D721Med (cell line): ENCODE measurements at places on chromosomes 3 and 15.
A peak's percentile ranks its signal among the peaks of the same experiment; 100 is the strongest.

GRCh38 chr3:21794291-21794690 is 43.3 kb upstream of the ZNF385D start:
- DNase-seq = no peak

- DNase-seq = no peak
Observed at GRCh38 chr15:59738676-59739075, 49.6 kb upstream of the BNIP2 start.

GRCh38 chr3:70281663-70282062 is 30.8 kb downstream of the MDFIC2 start:
- DNase-seq = no peak

DNA sequence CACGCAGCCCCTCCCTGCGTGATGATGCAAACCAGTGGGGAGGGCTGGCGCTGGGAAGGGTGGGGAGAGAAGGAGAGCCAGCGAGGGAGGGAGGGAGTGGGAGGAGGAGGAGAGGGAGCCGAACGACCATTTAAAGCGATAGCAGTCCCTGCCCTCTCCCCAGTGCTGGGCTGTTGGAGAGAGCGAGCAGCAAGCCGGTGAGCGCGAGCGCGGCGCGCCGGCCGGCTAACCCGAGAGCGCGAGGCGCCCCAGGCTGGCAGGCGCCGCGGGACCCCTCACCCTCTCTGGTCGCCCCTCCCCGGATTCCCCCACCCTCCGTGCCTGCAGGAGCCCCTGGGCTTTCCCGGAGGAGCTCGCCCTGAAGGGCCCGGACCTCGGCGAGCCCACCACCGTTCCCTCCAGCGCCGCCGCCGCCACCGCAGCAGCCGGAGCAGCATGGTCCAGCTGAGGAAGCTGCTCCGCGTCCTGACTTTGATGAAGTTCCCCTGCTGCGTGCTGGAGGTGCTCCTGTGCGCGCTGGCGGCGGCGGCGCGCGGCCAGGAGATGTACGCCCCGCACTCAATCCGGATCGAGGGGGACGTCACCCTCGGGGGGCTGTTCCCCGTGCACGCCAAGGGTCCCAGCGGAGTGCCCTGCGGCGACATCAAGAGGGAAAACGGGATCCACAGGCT is at the start of gene GRM7:
TSS of gene GRM7 (plus strand) at position 162 of the 671 bp plus-strand sequence.
- DNase-seq = peak; percentile 31

DNA sequence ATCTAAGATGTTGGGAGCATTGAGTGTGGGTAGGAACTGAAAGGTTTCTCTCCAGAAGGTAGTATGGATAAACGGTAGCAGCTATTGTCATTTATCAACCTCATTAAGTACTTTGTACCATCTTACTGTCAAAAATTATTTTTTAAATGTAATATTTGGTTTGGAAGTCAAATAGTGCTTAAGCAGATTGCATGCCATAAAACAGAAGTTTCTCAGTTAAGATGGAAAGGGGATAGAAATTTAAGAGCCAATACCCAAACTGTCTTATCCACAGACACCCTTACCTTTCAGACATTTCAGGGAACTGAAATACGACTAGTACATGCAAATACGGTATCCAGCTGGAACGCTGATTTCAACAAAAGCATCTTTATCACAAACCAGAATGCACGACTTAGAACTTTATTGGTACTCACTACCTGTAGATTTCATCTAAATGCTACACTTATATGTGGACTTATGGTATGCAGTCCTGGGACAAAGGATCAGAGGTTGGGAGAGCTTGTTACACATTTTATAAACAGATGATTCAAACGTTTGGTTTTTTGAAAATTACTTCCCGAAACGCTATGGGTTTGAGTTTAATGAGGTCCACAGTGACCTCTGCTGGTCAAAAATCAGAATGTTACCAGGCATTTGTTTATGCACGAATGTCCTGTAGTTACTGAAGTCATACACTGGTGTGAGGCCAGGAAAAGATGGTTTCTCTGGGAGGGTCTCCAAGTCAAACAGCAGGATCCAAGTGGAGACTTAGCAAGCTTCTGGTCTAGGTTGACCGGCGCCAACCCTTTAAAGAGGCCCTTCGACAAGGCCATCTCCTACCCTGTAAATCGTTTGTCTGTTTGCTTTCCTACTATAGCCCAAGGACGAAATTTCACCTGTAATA is 45.7 kb upstream of the DUT start:
- DNase-seq = no peak

DNA sequence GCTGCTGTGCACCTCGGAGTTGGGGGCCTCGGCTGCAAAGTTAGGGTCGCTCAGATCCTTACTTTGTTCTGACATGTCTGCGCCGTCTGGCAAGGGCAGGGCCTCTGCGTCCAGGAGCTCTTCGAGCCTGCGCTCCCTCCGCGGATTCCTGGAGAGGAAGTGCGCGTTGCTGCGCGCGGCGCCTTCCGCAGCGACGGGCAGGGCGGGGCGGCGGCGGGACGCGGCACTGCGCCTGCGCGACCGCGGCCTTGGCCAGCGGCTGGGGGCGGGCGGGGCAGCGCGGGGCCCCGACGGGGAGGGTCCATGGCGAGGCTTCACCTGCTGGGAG is at the start of gene NDN:
TSS of gene NDN (minus strand) at position 163 of the 328 bp plus-strand sequence. CDS start at position 75, 88 bp downstream.
- DNase-seq = peak; percentile 47

- DNase-seq = no peak
Observed at GRCh38 chr3:38142959-38143358, 4.5 kb downstream of the MYD88 start.

DNA sequence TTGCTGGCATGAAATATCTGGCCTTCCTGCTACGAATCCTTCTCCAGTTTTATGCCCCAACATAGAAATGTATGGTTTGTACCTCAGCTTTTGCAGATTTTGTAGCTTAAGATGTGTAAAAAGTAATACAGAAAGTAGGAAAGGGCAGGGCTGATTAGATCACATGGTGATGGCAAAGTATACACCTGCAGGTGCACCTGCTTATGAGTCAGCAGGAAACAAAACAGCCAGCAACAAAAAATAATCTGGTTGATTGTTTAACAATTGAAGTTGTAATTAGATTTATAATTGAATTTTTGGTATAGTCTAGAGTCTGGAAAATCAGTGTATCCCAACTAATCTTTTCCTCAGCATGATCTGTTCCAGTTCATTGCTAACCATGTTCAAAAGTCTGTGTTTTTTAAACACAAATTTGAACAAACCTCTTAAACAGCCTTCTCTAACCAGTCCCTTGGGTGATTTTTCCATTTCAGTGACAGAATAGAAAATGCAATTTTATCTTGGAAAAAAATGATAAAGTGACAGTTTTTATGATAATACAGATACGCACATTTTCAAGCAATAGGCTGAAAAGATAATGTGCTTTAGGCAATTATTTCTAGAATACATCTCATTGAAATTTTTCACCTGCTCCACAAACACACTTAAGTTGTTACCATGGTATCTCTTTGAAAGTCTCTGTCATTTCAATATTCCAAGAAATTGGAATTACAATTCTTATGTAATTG is 477.4 kb downstream of the NAALADL2 start:
- DNase-seq = no peak

- no peak for DNase-seq
Observed at GRCh38 chr3:4504340-4505261, 11.5 kb downstream of the ITPR1 start.

DNA sequence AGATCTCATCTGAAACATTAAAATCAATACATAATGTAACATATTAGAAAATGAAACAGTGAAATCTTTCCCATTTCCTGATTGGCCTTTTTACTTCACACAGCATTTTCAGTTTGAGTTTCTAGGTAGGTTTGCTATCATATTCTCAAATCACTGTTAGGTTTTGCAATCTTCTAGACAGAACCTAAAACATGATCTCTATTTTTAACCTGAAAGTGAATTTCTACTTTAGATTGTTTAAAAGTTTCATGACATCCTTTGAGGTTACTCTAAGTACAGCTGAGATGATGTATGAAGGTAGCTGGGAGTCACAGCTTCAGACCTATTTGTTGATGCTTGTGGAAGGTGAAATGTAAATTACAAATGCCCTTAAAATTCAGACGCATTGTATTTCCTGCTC is 118.4 kb upstream of the GPR149 start:
- no peak for DNase-seq

- no peak for DNase-seq
Observed at GRCh38 chr15:91679447-91679846, 174.1 kb upstream of the SLCO3A1 start.

GRCh38 chr3:183822631-183823030 is 2.7 kb downstream of the MAP6D1 start:
- DNase-seq = no peak

- DNase-seq = no peak
Observed at GRCh38 chr3:57971975-57972374, 36.2 kb upstream of the FLNB start.

DNA sequence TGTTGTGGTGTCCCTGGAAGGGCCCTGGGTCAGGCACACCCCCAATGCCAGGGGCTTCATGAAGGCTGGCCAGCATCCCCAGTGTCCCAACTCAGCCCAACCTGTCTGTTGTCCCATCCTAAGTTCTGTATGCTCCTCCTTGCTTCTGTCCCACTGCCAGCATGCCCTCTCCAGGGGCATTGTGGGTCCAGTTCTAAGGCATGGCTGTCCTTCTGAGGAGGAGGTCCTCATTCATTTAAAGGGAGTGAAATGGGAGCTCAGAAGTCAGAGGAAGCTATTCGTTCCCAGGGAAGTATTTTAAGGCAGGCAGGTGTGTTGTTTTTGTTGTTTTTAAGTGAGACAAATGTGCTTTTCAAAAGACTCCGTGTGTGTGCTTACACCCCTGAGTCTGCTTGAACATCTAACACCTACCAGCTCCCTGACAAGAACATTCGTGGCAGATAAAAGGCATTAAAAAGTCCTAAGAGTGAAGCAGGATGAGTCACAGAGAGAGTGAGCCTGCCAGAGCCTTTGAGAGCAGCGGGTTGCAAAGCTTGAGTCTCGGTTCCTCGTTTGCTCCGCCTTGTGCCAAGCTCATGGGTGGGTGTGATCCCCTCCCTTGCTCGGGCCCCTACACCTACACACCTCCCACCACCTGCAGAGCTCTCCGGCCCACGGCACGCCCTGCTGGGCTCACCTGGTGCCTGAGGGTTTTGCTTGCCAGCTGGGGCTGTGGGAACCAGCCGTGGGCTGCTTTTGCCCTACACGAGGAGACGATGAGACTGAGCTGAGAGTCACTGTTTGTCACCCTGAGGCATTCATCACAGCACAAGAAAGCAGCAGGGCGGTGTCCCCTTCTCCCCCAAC is 183.4 kb upstream of the TOPAZ1 start:
- no peak for DNase-seq

DNA sequence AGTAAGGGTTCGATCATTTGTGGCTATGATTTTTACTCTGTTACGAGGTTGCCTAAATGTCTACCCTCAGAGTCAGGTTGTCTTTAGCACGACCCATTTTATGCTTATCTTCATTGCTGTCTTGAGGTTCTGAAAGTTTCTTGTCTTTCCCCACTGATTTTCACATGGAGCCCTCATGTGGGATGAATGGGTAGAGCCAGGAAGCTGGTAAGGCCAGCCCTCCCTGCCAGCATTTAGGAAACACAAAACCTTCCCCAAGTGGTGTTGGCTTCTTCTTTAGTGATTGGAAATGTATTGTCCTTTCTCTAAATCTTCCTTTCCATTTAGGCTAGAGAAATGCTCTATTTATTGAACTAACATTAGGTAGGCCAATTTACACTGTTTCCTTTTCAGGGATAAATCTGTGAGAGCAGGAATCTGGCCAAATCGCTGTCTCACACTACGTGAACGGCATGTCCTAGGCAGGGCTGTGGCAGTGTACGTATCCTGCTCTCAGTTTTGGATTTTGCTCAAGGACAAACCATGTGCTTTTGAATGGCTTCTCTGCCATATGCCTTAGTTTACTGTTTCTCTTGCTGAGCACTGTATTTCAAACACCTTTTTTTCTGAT is 43.7 kb downstream of the MYZAP start:
- no peak for DNase-seq

- DNase-seq = no peak
Observed at GRCh38 chr3:58536501-58537411, at the start of gene ACOX2. Gene ACOX2 (minus strand): TSS chr3:58537190. CDS start chr3:58535106, 2,084 bp downstream.

DNA sequence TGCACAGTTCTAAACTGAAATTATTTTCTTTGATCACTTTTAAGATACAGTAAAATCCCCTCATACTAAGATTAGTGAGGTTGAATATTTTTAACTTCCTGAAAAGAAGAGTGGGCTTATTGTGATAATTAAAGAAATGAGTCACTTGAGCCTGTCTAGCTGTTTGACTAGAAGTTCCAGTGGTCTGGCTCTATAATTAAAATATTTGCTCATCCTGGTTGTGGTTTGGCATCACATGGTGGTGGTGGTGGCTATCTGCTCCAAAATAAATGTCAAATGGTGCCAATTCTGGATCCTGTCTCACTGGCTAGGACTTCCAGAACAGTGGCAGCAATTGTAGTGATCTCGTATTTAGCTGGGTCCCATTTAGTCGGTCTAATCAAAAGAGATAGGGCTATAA is 8.6 kb upstream of the TEX9 start:
- DNase-seq = no peak

DNA sequence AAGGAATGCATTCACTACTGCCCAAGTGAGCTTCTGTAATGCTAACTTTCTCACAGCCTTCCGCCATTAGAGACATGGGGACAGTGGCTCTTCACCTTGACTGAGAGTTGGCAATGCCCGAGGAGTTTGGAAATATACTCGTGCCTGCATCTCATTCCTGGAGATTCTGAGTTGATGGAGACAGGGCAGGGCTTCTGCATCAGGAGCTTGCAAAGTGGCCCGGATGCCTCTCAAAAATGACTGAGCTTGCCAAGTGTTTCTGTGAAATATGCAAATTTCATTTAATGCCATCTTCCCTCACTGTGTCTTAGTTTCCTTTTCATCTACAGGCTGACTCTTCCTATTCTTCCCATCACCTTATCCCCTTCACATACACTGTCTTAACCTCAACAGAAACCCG is 346.2 kb downstream of the GRM7 start:
- no peak for DNase-seq

GRCh38 chr3:39228496-39228895 is 36.1 kb upstream of the XIRP1 start:
- no peak for DNase-seq

DNA sequence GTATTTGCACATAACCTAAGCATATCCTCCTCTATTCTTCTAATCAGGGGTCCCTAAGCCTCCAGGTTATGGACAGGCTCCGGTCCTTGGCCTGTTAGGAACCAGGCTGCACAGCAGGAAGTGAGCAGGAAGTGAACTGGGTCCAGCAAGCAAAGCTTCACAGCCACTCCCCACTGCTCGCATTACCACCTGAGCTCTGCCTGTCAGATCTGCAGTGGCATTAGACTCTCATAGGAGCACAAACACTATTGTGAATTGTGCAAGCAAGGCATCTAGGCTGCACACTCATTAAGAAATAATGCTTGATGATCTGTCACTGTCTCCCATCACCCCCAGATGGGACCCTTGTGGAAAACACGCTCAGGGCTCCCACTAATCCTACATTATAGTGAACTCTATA is 9.8 kb downstream of the MSL2 start:
- no peak for DNase-seq
